ENCODE measurements at places on chromosomes 3 and 15.

DNA sequence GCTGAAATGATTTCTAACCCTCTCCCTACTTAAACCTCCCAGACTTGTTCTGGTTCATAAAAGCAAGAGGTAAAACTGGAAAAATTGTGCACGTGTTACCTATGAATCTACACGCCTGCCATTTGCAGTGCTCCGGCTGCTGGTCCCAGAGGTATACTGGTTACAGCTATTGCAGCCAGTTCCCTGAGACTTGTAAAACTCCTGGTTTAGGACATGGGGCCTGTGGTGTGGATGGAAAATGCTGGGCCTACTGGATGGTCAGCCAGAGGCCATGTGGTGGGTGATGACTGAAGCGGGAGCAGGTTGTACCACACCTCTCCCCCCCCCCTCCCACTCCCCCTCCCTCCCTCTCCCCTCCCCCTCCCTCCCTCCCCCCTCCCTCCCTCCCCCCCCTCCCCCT is 45.0 kb downstream of the SENP2 start:
- no peak for DNase-seq

DNA sequence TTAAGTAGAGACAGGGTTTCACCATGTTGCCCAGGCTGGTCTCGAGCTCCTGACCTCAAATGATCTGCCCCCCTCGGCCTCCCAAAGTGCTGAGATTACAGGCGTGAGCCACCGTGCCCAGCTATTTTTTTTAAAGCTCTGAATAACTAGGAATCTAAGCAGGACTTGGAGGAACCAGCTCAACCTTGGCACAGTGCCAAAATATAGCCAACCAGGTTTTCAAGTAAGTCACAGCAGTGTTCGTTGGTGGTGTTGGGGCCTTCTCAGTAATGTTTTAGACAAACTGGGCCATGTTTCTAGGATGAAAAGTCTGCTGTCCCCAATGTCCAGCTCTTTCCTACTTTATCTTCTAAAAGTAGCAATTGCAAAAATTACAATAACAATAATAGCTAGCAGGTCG is 6.4 kb upstream of the ADAM10 start:
- no peak for DNase-seq

GRCh38 chr3:136787349-136787748 is 31.6 kb upstream of the SLC35G2 start:
- DNase-seq: no peak

DNA sequence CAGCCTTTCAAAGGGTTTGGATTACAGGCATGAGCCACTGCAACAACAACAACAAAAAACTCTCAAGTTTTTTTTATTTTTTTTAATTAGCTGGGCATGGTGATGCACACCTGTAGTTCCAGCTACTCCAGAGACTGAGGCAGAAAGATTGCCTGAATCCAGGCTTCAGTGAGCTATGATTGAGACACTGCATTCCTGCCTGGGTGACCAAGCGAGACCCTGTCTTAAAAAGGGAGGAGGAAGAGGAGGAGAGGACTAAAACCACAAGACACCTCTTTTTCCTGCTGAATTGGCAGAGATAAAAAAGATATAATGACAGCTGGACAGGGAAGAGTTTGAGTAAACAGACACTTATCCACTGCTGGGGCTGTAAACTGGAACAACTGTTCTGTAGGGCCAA is 22.7 kb upstream of the CHRNB4 start:
- DNase-seq: no peak

DNA sequence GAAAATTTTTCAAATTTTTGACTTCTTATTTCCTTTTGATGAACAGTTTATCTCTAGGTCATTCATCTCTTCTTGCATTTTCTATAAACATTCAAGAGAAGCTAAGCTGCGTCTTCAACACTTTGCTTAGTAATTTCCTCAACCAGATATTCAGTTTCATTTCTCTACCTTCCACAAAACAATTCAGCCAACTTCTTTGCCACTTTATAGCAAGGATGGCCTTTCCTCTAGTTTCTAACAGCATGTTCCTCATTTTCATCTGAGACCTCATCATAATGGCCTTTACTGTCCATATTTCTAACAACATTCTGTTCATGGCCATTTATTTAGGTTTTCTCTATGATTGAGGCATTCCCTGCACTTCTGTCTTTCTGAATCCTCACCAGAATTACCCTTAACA is 90.0 kb downstream of the ARIH1 start:
- no peak for DNase-seq
